Endothelial cell (in vitro differentiated cells): ENCODE measurements at places on chromosomes 11 and 22. TPM values are rescaled to one million over a fixed set of nuclear protein-coding genes. Genes with fewer than 3 reads are reported as not detected.
A peak's percentile ranks its signal among the peaks of the same experiment; 100 is the strongest.

- peak overlapping the region; percentile 100 for H3K4me3 ChIP-seq
- H3K36me3 ChIP-seq: peaks cover 11% of the 10 kb centered on the region
- H3K4me1 ChIP-seq: peaks cover 35% of the 10 kb centered on the region
- peak; percentile 56 for DNase-seq
- H3K27me3 ChIP-seq: peaks cover 6% of the 10 kb centered on the region
These were observed 585 bp downstream of the ARHGEF12 start for GRCh38 chr11:120336641-120337354.

DNA sequence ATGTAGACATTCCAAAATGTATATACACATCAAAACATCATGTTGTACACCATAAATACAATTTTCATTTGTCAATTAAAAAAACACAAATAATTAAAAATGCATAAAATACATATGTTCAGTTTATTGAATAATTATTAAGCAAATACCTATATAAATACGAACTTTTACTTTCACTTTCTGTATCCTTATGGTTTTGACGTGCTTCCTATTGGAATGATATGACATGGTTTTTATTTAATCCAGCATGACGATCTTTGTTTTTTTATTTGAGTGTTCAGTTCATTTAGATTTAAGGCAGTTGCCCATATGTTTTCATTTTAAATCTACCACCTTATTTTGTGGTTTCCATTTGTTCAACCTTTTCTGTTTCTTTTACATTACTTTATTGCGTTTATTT is 198.3 kb upstream of the PLET1 start:
- H3K4me3 ChIP-seq: no peak overlapping the region
- H3K4me1 ChIP-seq: no peaks in the 10 kb centered on the region
- H3K27me3 ChIP-seq: no peaks in the 10 kb centered on the region
- no peaks in the 10 kb centered on the region for H3K36me3 ChIP-seq

DNA sequence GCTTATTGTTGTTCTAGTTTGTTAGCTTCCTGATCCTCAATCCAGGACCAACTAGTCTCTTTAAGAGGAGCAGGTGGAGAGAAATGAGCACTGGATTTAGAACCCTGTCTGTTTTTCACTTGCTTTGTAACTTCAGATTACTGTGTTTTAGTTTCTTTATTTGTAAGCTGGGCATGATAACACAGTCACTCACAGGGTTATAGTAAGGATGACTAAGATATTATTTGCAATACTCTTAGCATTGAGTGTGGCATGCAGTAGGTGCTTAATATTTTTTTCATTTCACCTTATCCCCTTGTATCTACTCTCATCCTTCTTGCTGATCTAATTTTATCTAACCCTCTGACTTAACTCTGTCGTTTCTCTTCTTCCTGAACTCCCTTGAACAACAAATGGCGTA is 33.8 kb downstream of the DNHD1 start:
- peaks cover 8% of the 10 kb centered on the region for H3K4me1 ChIP-seq
- peak overlapping the region; percentile 64 for H3K27ac ChIP-seq
- H3K36me3 ChIP-seq: peaks cover 8% of the 10 kb centered on the region
- no peak overlapping the region for H3K4me3 ChIP-seq
- no peaks in the 10 kb centered on the region for H3K27me3 ChIP-seq
- no peak for DNase-seq

DNA sequence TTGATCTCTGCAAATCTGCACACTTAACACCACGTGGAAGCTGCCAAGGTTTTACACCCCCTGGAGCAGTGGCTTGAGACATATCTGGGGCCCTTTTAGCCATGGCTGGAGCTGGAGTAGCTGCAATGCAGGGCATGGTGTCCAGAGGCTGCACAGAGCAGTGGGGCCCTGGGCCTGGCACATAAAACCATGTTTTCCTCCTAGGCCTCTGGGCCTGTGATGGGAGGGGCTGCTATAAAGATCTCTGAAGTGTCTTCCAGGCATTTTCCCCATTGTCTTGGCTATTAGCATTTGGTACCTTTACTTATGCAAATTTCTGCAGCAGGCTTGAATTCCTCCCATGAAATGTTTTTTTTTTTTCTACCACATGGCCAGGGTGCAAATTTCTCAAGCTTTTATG is 33.2 kb downstream of the CALCA start:
- H3K27ac ChIP-seq: no peak overlapping the region
- no peak overlapping the region for H3K4me3 ChIP-seq
- H3K36me3 ChIP-seq: peaks cover 16% of the 10 kb centered on the region

DNA sequence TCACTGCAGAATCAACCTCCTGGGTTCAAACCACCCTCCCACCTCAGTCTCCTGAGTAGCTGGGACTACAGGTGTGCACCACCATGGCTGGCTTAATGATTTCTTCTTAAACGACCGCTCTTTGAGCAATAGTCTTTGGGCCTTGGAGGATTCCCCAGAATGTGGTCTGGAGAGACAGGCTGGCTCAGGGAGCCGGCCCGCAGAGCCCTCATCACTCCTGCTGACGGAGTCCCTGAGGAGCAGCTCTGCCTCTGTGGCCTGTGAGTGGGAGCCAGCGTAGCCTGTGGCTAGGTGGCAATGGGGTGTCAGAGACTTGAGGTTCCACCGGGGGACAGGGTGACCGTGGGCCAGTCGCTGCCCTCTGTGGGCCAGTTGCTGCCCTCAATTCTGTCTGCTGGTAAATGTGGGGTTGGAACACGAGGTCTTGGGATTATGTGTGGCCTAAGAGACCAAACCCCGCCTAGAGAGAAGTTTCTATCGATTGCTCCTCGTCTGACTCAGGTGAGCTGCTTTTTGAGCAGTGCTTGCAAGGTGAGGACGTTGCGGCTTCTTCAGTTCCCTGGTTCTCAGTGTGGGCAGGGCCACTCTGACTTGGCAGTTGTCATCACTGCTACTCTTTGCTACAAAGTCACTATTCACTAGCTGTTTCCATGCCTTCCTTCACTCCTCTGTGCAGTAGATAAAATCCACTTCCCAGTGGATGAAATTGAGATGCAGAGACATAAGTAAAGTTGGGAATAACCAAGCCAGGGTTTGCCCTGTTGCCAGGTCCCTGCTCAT is 124.8 kb upstream of the NECTIN1 start:
- H3K4me1 ChIP-seq: no peaks in the 10 kb centered on the region
- no peak overlapping the region for H3K4me3 ChIP-seq
- no peaks in the 10 kb centered on the region for H3K36me3 ChIP-seq
- H3K27me3 ChIP-seq: peaks cover 12% of the 10 kb centered on the region
- H3K27ac ChIP-seq: no peak overlapping the region

SMC1B gene
- total RNA-seq: not detected

DNA sequence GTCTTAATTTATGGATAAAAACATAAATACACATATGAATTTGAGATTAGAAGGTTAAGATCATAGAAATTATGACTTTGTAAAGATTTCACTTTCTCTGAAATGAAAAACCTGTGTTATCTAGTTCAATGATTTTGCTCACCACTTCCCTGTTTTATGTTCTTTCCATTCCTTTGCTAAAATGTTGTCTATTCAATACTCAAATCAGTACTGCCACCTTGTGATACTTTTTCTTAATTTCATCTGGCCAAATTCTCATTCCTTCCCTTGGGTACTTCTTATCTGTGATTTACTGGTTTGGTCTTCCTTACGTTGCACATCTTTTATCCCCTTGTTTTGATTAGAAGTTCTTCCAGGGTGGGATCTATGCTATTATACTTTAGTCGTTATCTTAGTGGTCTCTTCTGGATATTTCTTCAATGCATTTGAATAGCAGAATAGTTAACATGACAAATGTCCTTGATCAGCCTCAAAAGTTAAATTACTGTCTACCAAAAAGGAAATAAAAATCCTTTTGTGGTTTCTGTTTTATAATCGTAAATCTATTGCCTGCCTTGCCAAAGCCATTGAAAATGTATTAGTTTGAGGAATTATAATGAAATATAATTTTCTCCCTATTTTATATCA is 197.0 kb downstream of the PGR start:
- no peaks in the 10 kb centered on the region for H3K36me3 ChIP-seq
- H3K4me3 ChIP-seq: no peak overlapping the region
- H3K27ac ChIP-seq: no peak overlapping the region
- H3K27me3 ChIP-seq: no peaks in the 10 kb centered on the region

- H3K27ac ChIP-seq: no peak overlapping the region
- H3K36me3 ChIP-seq: no peaks in the 10 kb centered on the region
- H3K4me3 ChIP-seq: no peak overlapping the region
- peaks cover 9% of the 10 kb centered on the region for H3K27me3 ChIP-seq
- H3K4me1 ChIP-seq: peaks cover 7% of the 10 kb centered on the region
These were observed 95.5 kb upstream of the PARVA start for GRCh38 chr11:12281571-12282478.

IL18 gene
- total RNA-seq: 0.90 TPM

SEPTIN3 gene
- total RNA-seq: 0.36 TPM

C22orf31 gene
- not detected for total RNA-seq

DNA sequence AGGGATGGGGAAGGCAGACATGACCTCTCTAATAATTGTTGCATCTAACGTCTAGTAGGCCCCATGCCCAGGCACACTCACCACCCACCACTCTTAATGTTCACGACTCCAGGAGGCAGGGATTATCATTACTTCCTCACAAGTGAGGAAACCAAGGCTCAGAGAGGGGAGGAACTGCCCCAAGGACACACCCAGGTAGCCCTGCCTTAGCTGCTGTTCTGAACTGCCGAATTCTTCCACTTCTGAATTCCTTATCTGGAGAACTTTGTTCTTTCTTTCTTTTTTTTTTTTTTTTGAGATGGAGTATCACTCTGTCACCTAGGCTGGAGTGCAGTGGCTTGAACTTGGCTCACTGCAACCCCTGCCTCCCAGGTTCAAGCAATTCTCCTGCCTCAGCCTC is 16.7 kb downstream of the SLCO2B1 start:
- peaks cover 9% of the 10 kb centered on the region for H3K27me3 ChIP-seq
- H3K27ac ChIP-seq: no peak overlapping the region
- H3K36me3 ChIP-seq: no peaks in the 10 kb centered on the region
- no peak overlapping the region for H3K4me3 ChIP-seq
- H3K4me1 ChIP-seq: peaks cover 27% of the 10 kb centered on the region

DNA sequence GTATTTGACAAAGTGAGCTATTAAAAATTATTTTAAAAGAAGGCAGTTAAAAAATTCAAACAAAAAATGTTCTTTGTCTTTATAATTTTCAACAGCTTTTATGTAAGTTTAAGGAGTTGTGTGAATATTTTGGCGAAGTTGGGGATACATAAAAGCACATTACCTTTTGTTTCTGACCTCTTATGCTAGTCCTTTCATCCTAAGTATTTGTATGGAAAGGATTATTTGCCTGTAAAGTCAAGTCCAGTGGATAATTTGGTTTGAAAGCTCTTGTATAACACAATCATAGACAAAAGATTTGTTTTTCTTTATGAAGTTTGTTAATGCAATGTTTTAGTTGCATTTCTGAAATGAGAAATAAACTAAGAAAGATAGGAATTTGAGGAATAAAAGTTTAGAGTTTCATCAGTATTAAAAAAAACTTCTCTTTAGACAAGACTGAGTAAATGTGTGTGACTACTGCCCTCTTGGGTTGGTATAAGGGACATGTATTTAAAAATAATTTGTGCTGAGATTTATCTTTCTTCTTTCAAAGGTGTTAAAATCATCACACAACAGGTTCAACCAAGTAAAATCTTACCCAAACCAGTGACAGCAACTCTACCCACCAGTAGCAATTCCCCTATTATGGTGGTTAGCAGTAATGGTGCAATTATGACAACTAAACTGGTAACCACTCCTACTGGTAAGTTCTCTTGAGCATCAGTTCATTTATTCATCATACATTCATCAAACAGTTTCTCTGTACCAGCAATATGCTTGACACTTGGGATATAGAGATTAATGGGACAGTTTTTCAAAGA is 68.2 kb downstream of the EMSY start:
- no peak for DNase-seq
- H3K27me3 ChIP-seq: no peaks in the 10 kb centered on the region
- H3K4me1 ChIP-seq: no peaks in the 10 kb centered on the region
- no peak overlapping the region for H3K27ac ChIP-seq

GRCh38 chr11:24748261-24748660 is 251.4 kb downstream of the LUZP2 start:
- peaks cover 14% of the 10 kb centered on the region for H3K4me1 ChIP-seq
- peaks cover 1% of the 10 kb centered on the region for H3K27me3 ChIP-seq
- no peak overlapping the region for H3K4me3 ChIP-seq
- no peak for DNase-seq
- peak overlapping the region; percentile 67 for H3K27ac ChIP-seq

DNA sequence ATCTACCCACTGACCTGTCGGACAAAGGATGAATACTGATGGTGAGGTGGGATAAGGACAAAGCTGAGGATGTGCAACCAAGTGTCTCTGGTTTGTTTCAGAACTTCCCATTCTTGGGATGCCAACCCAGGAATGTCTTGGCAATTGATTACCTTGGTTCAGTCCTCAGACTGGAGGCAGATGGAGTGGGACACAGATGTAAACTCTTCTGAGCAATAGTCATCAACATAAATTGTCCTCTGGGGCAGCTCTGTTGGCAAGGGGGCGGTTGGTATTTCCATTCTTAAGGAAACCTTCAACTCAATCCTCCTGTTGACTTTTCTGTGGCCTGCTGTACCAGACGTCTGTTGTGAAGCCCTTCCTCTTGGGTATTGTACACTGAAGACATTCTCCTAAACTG is 6.8 kb downstream of the ABTB2 start:
- no peak overlapping the region for H3K27ac ChIP-seq
- DNase-seq: no peak
- peaks cover 2% of the 10 kb centered on the region for H3K27me3 ChIP-seq
- H3K4me1 ChIP-seq: peaks cover 47% of the 10 kb centered on the region
- H3K36me3 ChIP-seq: peaks cover 26% of the 10 kb centered on the region
- no peak overlapping the region for H3K4me3 ChIP-seq

DNA sequence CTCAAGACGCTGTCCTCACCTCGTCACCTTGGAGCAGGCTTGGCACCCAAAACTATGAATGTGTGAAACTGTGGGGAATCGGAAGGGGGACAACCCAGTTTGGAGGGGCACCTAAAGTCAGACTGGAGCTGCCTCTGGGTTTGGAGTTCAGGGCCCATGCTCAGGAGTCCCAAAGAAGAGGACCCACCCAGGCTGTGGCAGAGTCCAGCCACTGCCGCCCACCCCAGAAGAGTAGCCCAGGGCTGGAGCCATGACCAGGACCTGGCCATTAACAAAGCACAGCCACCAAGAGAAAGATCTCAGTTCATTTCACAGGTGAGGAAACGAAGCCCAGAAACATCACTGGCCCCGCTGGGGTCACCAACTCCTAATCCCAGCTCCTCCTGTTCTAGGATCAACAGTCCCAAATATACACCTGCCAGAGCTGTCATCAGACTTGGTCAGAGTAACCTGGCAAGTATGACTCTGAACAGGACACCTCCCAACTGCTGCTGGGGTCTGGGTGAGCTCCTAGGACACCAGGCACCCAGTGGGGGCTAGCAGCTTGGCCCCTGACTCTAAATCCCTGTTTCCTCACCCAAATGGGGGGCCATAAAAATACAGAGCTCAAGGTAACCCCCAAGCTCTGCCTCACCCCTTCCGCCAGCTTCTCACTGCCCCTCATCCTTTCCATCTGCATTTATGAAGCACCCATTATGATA is 2.7 kb downstream of the RAB3IL1 start:
- no peaks in the 10 kb centered on the region for H3K36me3 ChIP-seq
- no peak overlapping the region for H3K4me3 ChIP-seq
- H3K4me1 ChIP-seq: peaks cover 33% of the 10 kb centered on the region
- DNase-seq: no peak
